Activated CD8-positive, alpha-beta memory T cell treated with anti-CD3 and anti-CD28 coated beads for 1 hour (primary cell): ENCODE measurements at places on chromosomes 5 and 9.

GRCh38 chr5:57383093-57383861, 99.3 kb downstream of the ACTBL2 start:
- DNase-seq, result no peak

- DNase-seq, result no peak
Observed at GRCh38 chr5:132487095-132487428, 3.5 kb downstream of the IRF1 start.

DNA sequence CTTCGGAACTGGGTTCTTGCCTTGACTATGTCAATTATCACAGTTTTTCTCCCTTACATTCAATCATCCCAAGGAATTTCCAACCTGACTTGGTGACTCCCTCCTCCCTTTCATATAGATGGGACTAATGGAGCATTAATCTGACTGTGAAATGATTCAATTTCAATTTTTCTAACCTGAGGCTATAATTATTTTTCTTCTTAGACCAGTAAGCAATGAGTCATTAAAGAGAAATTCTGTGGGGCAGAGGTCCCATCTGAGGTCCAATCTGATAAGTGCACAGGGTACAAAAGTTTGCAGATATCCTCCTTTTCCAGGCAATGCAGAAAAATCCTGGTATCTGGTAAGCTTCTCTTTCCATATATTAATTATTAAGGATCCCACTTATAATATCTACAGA, 18.9 kb downstream of the PDE4D start:
- DNase-seq, result no peak

GRCh38 chr9:129442803-129443511, 177.9 kb downstream of the C9orf50 start:
- DNase-seq, result no peak

DNA sequence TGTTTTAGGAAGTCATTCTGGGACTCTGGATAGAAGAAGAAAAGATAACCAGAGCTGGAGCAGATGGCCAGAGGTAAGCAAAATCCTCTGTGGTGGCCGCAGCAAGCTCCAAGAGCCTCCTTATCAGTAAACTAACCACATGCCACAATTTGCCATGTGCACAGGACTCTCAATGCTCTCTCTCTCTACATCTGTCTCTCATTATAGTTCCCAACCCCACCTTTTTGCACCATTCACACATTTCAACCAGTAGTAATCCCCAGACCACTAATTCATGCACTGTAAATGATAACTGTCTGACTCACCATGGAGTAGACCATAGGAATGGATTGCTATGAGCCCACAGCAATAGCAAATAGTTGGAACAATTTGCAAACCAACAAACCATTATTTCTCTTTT, 526.1 kb downstream of the TLR4 start:
- no peak for DNase-seq

GRCh38 chr9:126155756-126156664, 170.6 kb upstream of the MVB12B start:
- DNase-seq, result no peak

- no peak for DNase-seq
Observed at GRCh38 chr9:127210851-127211730, 53.5 kb upstream of the GARNL3 start.

GRCh38 chr5:122237906-122238305, 74.1 kb upstream of the SNCAIP start:
- no peak for DNase-seq

GRCh38 chr5:34524123-34524522, 132.0 kb upstream of the RAI14 start:
- no peak for DNase-seq

GRCh38 chr5:139742173-139742903, 53.3 kb upstream of the PSD2 start:
- DNase-seq, result no peak

GRCh38 chr5:154158379-154158737, 32.2 kb upstream of the GALNT10 start:
- no peak for DNase-seq

DNA sequence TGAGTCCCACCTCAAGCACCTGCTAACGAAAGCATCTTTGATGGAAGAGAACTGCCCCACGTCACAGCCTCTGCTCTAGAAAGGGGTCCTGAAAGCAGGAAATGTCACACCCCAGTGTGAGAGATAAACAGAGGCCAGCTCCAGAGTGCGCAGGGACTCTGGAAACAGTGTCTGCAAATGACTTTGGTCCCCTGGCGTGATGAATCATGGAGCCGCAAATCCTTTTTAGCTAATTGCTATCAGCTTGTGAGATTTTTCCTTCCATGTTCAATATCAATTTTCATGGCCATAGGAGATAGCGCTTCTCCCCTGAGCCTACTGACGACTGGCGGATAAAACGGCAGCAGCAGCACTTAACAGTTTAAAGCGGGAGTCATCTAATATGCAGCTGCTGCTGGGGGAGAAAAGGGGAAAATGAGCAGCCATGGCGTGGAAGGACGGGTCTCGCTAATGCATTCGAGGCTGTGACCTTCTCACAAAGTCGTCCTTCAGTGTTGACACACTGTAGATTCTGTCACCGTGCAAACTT, 209.6 kb upstream of the IRX1 start:
- DNase-seq, result no peak

DNA sequence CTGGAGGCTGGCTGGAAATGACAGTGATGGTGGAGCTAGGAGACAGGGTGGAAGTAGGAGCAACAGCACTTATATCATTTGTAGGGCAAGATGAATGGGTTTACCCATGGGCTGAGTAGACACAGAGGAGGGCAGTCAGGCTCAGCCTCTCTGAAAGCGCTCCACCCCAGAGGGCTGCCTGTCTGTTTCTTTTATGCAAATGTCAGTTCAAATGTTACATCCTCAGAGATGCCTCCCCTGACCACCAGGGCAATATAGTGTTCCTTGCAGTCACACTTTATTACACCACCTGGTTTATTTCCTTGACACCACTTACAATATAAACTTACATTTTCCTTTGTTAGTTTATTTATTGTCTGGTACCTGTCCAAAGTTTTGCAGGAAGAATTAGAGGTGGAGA, 159.5 kb upstream of the IL12B start:
- no peak for DNase-seq

- DNase-seq, result no peak
Observed at GRCh38 chr5:103346162-103346748, 87.7 kb downstream of the MACIR start.

- DNase-seq, result no peak
Observed at GRCh38 chr9:86705490-86705889, 241.8 kb downstream of the GAS1 start.

- DNase-seq, result no peak
Observed at GRCh38 chr5:20660588-20660987, 672.6 kb upstream of the CDH18 start.

DNA sequence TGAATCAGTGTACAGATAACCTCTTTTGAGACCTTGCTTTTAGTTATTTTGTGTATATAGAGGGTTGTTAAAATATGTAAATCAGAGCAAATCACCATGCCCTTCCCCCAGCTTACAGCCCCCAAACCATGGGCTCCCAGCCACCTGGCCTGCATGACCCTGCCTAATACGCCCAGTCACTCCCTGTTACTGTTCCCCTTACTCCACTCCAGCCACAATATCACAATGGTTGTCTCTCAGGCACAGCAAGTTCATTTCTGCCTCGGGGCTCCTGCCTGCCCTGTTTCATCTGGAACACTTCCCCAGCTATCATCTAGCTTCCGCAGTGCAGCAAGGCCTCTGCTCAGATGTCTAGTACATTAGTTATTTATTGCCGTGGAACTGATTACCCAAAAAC, 5.0 kb upstream of the CARD19 start:
- DNase-seq, result no peak

DNA sequence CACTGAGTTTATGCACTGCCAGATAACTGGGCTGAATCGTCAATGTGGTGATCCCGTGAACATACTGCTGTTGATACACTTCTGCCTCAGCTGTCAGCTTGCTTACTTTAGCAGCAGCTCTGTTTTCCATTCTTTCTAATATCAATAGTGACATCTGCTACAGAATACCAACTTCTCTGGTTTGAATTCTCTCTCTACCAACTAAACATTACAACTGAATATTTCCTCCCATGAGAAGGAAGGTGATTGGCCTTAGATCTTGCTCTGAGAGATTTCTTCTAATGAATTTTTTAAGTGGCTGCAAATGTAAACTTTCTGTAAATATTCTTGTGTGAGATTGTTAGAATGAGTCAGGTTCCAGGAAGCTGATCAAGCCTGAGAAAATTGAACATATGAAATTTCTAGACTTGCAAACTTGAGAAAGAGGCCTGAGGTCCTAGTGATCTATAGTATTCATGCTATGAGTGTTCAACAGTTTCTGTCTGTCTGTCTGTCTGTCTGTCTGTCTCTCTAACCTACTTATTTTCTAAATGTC, 205.5 kb upstream of the CDKN2B start:
- no peak for DNase-seq

DNA sequence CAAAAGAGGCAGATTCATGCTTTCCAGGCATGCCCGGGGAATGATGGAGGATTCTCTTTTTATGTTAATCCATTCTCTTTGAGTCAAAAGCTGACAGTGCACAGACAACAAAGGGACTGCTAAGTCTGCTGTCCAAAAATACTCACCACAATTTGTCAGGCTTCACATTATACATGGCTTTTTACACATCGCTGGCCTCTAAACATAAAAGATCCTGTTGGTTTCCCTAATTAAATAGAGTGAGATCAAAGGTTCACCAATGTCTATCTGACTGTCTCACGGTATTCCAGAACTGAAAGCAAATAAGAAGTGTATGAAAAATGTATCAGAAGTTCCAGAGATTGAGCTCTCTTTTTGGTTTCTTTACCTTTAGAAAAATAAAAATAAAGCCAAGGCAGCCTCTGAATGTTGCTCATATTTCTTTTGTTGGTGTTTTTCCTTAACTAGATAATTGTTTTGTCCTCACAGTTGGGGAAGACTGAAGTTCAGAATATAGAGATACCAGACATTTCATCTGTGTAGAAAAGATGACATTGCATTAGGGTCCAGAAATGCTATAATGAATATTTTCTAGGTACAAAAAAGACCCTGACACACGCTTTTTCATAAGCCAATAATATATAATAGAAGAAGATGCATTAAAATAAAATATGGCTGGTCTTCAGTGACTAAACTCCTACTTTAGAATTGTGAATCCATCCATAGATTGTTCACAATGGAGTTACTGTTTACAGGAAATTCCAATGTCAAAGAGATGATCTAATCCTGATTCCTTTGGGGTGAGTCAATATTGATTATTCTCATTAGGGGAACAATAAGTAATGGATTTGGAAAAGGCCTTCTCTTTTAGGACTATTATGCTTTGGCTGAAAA, 688.2 kb upstream of the CDH6 start:
- no peak for DNase-seq

- peak; percentile 35 for DNase-seq
Observed at GRCh38 chr5:139262742-139263445, 30.6 kb upstream of the MATR3 start.

DNA sequence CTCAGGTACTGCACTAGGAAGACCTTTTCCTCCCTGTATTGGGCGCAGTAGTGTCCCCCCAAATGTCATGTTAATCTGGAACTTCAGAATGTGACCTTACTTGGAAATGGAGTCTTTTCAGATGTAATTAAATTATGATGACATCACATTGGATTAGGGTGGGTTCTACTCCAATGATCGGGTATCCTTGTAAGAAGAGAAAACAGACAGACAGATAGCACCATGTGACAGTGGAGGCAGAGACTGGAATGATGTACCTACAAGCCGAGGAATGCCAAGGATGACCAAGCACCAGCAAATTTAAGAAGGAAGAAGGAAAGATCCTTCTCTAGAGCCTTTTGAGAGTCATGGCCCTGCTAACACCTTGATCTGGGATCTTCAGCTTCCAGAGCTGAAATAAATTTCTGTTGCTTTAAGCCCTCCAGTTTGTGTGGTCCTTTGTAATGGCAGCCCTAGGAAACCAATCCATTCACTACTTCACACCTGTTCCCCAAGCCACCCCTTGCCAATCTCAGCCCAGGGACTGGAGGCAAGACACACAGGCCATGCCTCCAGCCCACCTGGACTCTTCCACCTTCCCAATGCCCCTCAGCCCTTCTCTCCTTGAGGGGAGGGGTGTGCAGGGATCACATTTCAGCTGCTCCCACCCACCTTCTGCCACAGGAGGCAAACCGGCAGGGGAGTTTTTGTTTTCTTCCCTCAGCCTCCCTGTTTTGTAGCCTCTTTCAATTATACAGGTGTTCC, 1.6 kb downstream of the CCNJL start:
- no peak for DNase-seq

DNA sequence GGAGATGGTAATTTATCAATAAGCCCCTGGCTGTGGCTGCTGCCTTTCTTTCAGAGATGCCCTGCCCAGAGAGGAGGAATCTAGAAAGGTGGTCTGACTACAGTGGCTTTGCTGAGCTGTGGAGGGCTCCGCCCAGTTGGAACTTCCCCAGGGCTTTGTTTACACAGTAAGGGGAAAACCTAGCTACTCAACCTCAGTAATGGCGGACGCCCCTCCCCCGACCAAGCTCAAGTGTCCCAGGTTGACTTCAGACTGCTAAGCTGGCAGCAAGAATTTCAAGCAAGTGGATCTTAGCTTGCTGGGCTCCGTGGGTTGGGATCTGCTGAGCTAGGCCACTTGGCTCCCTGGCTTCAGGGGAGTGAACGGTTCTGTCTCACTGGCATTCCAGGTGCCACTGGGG, 865.4 kb upstream of the ACO1 start:
- no peak for DNase-seq

DNA sequence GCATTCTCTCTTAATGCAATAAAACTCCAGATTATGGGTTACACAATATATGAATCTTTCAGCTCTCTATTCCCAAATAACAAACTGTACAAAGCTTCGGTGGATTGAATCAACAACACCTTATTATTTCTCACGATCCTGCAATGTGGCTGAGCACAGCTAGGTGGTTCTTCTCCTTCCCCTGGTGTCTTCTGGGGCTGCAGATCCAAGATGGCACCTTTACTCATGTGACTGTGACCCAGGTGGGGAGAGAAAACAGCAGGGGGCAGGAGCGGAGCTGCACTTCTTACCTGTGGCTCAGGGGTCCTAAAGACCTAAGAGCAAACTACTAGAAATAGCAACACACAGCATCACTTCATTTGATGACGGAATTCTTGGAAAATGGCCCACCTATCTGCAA, 233.1 kb downstream of the IRX1 start:
- DNase-seq, result no peak

DNA sequence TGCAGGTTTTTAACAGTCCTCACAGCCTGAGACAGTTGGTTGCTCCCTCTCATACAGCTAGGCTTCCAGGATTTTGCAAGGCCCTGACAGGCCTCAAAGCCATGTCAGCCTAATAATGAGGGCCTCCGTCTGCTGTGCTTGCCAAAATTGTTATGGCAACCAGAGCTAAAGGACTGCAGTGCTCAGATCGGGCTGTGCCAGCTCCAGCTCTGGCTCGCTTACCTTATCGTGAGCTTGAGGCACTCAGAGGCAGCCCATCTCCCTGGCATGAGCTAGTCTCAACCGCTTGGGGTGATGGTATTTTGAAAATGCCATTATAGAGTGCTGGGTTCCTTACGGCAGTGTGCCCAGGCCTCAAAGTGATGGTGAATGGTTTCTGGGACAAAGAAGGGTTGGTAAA, 8.4 kb downstream of the MTAP start:
- no peak for DNase-seq

GRCh38 chr5:56848206-56848605, 32.9 kb downstream of the MAP3K1 start:
- DNase-seq, result no peak

GRCh38 chr5:61790678-61791077, 458.6 kb downstream of the ZSWIM6 start:
- DNase-seq, result no peak
